NCI-H2171 treated with DMSO at 0.1 percent for 48 hours (cell line): ENCODE measurements at places on chromosomes 16 and 17.

DNA sequence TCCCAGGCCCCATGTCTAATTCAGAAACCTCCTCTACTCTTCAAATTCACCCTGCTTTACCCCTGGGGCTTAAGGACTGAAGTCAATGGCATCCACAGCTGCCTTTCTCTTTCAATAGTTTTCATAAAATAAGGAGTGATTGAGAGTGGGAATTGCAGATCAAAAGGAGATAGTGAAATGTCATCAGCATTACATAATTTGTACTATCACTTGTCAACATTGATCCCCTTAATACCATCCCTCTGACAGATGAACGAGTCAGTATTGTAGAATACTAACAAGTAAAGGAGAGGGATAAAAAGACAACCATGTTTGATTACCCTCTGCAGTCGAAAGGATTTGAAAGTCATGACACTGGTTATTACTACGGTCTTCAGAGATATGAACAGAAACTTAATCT is 212.4 kb downstream of the TMEM114 start:
- no peak for DNase-seq

DNA sequence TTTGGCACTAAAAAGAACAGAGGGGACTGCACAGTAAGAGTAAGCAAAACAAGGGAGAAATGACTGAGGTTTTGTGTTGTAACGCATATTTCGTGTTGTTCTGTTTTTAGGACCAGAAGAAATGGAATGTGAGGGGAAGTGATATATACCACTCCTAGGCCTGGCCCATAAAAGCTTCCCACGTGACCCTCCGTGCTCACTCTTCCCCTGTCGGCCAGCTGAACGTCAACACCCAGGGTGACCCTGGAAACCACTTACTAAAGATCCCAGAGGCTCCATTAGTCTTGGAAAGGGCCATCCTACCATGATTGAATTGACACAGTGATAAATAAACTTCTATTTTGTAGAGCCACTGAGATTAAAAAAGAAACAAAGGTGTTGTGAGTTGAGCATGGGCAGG is 79.8 kb downstream of the HELZ start:
- DNase-seq, result no peak

DNA sequence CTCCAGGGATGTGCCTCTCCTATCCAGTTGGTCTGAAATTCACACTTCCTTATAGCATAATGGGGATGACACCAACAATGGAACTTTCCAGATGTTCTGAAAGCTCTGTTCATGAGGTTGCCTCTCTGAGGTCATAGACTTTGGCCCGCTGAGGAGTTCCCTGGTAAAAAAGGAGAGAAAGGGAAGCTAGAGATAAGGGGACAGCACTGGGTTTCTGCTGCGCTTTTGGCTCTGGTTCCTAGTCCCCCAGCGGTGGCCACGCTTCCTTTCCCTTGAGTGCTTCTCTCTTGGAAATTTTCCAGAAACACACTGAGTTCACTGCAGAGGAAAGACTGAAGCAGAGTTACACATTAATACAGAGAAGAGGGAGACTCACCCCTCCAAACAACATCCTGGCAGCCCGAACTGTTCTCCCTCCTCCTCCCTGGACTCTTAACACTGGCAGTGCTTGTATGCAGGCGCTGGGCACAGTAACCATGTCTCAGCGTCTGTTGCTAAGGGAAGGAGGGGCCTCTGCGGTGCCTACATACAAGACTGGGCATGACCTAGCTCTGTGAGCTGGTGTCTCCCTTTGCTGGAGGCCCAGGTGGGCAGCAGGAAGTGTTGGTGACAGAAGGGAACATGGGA is at the start of gene DNAH3:
Gene DNAH3 (minus strand): TSS at position 472 of the 627 bp plus-strand sequence. CDS start 527 bp downstream, outside the sequence.
- peak; percentile 93 for DNase-seq

DNA sequence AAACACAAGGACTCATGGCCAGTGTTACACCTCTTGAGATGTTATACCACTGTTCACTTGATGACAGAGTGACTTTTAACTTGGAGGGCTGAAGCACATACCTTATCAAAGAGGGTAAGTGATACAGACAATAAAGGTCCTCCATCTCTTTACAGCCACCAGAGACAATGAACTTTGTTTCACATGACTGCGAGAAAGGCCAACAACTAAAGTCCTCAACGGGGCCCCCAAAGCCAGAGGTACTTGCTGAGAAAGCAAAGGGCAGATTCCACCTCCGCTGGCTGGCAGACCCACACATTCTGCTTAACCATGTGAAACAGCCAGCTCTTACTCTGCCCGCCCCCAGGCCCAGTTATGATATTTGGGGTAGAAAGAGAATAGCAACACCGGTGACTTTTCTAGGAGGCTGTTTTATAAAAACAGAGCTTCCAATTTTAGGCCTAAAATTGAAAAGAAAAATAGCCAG is 21.4 kb downstream of the DCUN1D3 start:
- DNase-seq, result no peak

GRCh38 chr17:29959658-29960337 is 18.4 kb downstream of the EFCAB5 start:
- no peak for DNase-seq
